ENCODE measurements at places on chromosomes 11 and 22. TPM values are rescaled to one million over a fixed set of nuclear protein-coding genes. Genes with fewer than 3 reads are reported as not detected.

The HBD gene
- total RNA-seq, result not detected

- no peak for DNase-seq
Observed at GRCh38 chr22:29022101-29022817, 39.4 kb downstream of the C22orf31 start.

The MRGPRE gene
- not detected for total RNA-seq

GRCh38 chr11:61293867-61294716, 1.0 kb downstream of the VWCE start:
- DNase-seq, result peak; percentile 23

The GGTLC2 gene
- total RNA-seq, result not detected

The FOLH1 gene
- 0.63 TPM for total RNA-seq

The OTOG gene
- total RNA-seq, result not detected

The LTBP3 gene
- total RNA-seq, result 492 TPM

GRCh38 chr11:7585816-7586215, 72.0 kb downstream of the PPFIBP2 start:
- DNase-seq, result no peak

The PLCB3 gene
- total RNA-seq, result 39.7 TPM

DNA sequence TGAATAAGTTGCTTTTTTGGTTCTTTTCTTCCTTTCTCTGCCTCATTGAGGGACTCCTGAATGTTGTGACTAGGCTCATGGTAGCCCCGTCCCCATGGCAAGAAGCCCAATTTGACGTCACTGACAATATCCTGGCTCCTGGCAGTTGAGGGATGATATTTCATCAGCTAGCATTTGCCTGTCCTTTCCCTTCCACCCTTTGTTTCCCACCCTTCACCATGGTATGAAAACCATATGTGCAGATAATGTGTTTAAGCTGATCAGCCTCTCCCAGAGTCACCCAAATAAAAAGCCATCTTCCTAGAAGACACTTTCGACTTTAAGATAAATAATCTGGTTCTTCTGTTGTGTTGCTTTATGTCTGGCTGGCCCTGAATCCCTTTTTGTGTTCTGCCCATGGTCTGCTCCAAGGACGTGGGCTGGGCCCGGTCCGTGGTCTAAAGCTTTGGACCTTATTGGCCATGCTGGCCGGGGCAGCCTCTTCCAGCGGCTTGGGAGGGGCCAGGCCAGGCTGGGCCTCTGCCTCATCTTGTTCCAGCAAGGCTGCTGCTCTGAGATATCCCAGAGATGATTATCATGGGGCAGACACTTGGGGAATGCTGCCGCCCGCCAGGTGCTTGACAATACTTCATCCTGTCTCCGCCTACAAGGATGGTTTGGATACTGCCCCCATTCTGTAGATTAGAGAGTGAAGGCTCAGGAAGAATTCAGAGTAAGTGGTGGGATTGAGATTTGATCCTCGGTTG, 5.1 kb downstream of the TSPAN18 start:
- no peak for DNase-seq

The OR51B2 gene
- total RNA-seq, result not detected

DNA sequence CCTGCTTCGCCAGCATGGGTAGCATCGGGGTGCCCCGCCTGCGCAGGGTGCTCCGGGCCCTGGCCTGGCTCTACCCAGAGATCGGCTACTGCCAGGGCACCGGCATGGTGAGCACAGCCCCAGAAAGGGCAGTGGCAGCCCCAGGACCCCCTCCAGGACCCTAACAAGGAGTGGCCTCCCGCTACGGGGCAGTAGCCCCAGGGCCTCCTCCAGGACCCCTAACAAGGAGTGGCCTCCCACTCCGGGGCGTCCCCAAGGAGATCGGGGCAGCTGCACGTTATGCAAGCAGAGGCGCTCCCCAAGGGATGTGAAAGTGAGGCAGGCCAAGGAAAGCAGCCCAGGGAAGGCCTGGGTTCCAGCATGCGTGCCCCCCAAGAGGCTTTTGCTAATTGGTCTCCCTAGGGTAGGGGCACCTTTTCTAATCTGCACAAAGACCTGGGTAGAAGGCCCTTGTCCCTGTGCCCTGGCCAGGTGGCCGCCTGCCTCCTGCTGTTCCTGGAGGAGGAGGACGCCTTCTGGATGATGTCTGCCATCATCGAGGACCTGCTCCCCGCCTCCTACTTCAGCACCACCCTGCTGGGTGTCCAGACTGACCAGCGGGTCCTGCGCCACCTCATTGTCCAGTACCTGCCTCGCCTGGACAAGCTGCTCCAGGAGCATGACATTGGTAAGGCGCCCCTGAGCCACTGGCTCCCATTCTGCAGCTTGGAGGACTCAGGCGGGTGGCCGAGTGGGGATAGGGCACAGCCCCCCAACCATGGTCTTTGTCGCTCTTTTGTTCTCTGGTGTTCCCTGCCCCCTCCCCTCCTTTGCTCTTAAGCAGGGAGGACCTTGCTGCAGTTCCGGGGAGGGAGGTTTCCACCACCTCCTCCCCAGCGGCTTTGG, 35.0 kb downstream of the SGSM3 start:
- DNase-seq, result no peak
